ENCODE measurements at places on chromosomes 5 and 9.

GRCh38 chr5:115573133-115573532 lies 28.6 kb upstream of the FEM1C start:
- no peak for DNase-seq

GRCh38 chr5:132181011-132181629 lies 46.5 kb downstream of the P4HA2 start:
- no peak for DNase-seq

- DNase-seq = no peak
Observed at GRCh38 chr5:38598994-38599617, 42.7 kb upstream of the LIFR start.

- no peak for DNase-seq
Observed at GRCh38 chr9:68997666-68998065, 16.2 kb downstream of the PRKACG start.

DNA sequence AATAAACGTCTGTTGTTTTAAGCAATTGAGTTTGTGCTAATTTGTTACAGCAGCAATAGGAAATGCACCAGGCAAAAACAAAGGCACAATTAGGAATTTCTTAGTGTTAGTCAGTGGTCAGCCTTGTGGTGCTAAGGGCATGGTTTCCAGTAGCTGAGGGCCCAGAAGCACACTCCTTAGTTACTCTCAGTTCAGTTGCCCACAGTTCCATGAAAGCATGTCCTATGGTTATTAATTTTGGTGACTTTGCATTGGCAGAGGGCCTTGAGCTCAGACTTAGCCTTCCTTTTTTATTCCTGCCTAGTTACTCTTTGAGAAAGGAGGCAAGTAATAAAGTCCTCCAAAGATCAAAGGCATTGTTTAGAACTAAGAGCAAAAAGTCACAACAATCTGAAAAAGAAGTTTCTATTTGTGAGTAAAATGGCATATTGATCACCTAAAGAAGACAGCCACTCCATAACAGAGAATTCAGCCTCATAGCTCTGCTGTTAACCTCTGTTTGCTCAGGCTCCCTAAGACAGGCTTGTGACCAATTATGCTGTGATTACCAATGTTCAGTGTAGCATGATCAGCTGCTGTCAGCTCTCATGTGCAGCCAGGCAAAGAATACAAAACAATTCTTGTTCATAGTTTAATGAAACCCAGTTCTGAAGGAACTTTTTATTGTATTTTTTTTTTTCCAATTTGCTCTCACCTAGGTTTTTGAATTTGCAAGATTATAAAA lies 57.0 kb upstream of the MROH2B start:
- no peak for DNase-seq

- no peak for DNase-seq
Observed at GRCh38 chr9:33737811-33738606, 57.4 kb upstream of the PRSS3 start.

- no peak for DNase-seq
Observed at GRCh38 chr5:117183326-117183725, 608.7 kb upstream of the SEMA6A start.

- DNase-seq = no peak
Observed at GRCh38 chr5:32027717-32028458, 146.2 kb downstream of the GOLPH3 start.

DNA sequence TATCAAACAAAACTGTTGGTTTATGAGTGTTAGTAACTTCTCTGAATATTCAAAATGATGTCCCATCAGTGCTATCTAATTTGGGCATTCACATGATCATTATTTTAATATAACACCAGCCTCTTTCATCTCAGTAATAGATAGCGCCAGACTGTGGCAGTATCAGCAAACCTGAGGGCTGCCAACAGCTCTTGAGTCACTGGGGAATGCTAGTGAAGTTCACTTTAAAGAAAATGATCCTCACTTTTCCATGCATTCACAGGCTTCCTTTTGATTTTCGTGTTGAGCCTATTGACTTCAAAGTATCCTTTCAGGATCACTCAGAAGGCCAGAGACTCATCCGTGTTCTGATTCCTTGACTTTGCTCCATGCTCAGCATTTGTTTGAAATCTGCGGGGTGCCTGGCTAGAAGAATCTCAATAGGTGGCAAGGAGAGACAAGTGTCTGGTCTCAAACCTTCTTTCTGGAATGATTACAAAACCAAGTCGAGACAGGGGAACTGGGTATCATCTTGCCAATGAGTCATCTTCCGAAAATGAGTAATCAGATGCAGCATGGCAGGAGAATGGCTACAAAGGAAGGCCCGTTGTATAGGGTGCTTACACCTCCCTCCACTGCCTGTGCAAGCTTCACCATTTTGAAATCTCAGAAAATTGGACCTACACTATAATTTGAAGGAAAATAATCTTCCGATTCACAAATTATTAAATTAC lies 509.1 kb downstream of the RASEF start:
- DNase-seq = no peak

DNA sequence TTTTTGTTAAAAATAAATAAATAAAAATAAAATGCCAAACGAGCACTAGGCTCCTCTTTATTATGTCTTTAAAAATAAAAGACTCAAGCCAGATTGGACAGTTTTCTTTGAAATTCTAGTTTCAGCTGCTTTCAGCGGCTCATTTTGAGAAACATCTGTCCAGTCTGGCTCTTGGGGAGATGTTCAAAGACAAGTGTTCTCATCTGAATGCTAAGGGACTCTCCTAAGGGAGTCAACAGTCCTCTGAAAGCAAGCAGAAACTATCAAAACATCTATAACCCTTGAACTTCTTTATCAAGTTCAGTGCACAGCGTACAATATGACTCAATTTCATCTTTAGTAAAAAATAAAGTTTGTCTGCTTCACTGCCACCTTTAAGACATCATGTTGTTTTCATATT lies 886.2 kb upstream of the DMAC1 start:
- no peak for DNase-seq

GRCh38 chr5:31113666-31114350 lies 79.7 kb upstream of the CDH6 start:
- no peak for DNase-seq

- DNase-seq = no peak
Observed at GRCh38 chr5:138603249-138603920, 28.2 kb upstream of the HSPA9 start.

- no peak for DNase-seq
Observed at GRCh38 chr9:96394832-96395496, 11.5 kb upstream of the SLC35D2 start.

GRCh38 chr5:132083071-132083678 lies 9.6 kb downstream of the CSF2 start:
- no peak for DNase-seq

DNA sequence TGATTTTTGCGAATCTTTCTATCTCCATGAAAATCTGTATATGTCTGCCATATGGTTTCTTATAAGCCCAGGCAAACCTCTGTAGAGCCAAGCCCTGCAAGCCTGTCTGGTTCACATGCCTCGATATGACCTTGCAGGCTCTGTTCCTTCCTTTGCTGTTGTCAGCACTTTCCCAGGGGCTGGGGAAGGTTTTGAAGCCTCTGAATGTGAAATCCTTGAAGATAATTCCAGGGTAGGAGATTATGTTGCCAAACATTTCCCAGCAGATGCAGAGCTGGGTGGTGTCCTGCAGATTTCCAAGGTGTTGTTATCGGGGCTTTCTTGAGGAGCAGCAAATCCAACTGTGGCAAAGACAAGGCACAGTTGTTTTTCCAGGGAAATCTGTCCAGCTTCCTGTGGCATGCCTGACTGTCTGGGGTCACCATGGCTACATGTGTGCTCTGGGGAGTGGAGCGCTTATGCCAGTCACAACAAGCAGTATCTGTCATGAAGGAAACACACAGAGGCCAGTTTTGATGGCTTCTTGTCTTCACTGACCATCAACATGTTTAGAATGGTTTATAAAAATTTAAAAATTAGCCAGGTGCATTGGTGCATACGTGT lies 60.7 kb upstream of the RPS23 start:
- no peak for DNase-seq

DNA sequence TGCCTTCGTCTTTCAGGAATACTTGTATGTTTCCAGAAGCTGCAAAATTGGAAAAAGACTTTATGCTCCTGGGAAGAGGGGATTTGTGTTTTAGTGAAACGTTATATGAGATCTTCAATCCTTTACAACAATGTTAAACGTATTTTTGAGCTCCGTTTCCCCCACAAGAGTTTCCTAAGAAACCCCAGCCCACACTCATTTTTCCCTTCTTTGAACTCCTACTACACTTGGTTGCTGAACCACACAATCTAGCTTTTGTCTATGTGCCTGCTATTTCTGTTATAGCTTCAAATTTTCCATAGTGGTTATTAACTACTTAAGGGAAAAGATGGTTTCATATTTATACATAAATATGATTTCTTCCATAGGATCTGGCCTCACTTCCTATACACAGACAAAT lies 238.6 kb upstream of the ACTBL2 start:
- no peak for DNase-seq

DNA sequence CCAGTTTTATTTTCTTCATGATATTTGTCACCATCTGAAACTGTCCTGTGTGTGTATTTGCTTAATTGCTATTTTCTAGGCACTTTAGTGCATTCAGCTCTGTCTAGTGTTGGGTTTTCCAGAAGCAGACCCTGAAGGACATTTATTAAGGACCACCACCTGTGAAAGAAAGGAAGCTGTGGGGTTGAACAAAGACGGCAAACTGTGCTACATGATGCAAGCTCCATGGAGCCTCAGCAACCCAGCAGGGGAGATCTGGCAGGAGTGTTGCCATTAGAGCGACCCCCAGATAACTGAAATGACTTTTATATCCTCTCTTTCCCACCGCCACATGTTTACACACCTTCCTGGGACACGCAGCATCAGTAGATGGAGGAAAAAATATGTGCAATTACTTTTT lies 125.5 kb downstream of the GABRB2 start:
- DNase-seq = no peak

GRCh38 chr5:108521841-108522506 lies 140.1 kb upstream of the FBXL17 start:
- no peak for DNase-seq

Data from effector CD8-positive, alpha-beta T cell (primary cell).